ENCODE measurements at places on chromosomes 11 and 22.

- no peak for DNase-seq
Observed at GRCh38 chr11:123129920-123130319, 65.1 kb downstream of the CLMP start.

- peak; percentile 30 for DNase-seq
Observed at GRCh38 chr22:29231971-29232959, 26.6 kb downstream of the EMID1 start.

- DNase-seq: peak; percentile 30
Observed at GRCh38 chr11:83723999-83724398, 437.8 kb upstream of the CCDC90B start.

GRCh38 chr11:133842053-133842452 is 3.3 kb downstream of the SPATA19 start:
- no peak for DNase-seq

DNA sequence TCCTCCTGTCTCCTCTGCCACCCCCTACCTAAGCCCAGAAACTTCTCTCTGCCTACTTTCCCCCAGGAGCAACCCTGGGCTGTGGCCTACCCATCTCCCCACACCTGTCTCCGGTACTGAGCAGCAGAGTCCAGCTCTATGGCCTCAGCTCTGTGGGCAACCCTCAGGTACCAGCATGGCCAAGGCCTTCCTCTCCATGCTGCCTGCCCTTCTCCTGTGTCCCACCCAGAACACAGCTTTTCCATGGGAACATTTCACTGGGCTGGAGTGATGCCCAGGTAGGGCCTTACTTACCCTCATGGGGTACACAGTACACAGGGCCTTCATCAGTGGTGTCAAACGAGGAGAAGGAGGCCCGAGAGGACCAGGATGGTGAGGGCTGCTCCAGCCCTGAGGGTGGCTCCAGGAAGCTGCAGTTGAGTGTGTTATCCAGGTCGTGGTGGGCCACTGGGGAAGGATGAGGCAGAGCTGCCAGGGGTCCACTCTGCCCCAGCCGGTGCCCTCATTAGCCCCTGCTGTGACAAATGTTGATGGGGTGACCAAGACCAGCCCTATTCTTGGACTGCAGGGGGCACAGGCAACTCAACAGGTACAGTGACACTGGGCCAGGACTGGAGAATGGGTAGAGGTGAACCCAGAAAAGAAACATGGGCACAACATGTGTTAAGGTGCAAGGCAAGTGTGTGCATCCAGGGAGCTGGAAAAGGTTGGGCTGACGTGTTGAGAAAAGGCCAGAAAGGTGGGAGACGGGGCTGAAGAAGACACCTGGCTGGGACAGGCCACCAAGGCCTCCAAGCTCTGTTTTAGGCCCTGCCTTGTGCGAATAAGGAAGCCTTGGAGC is 10.3 kb downstream of the SCARF2 start:
- no peak for DNase-seq

- DNase-seq: no peak
Observed at GRCh38 chr11:93084727-93085505, 112.9 kb downstream of the SLC36A4 start.

DNA sequence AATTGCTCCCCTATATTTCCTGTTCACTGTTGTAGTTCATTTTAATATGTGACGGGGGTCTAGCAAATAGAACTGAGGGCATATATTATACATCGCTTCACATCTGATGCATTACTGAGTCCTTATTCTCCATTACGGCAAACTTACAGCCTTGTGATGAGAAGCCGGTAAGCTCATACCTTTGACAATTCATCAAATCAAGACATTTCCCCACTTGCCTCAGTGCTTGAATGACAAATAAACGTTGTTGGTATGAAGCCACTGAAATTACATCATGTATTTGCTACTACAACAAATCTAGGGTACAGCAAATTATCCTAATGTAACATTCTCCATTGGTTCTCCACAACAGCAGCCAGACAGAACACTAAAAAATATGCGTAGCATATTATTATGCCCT is 1999.8 kb downstream of the LRRC4C start:
- no peak for DNase-seq

DNA sequence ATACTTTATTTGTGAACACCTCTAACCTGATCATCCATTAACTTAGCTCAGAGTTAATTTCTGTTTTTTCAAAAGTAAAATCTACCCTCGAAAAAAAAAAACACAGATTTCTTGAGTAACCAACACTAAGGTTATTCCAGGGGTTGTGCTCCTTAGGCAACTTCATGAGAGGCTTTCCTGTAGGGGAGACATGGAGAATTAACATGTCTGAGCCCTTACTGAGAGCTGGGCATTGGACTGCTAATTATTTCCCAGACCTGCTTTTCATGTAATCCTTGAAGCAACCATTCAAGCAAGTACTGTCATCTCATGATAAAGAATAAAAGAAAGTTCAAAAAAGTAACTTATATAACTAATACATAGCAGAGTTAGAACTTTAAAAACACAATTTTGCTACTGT is 13.5 kb upstream of the UPB1 start:
- DNase-seq: no peak

GRCh38 chr11:44950031-44950624 is 555 bp downstream of the TP53I11 start:
- DNase-seq: peak; percentile 63

DNA sequence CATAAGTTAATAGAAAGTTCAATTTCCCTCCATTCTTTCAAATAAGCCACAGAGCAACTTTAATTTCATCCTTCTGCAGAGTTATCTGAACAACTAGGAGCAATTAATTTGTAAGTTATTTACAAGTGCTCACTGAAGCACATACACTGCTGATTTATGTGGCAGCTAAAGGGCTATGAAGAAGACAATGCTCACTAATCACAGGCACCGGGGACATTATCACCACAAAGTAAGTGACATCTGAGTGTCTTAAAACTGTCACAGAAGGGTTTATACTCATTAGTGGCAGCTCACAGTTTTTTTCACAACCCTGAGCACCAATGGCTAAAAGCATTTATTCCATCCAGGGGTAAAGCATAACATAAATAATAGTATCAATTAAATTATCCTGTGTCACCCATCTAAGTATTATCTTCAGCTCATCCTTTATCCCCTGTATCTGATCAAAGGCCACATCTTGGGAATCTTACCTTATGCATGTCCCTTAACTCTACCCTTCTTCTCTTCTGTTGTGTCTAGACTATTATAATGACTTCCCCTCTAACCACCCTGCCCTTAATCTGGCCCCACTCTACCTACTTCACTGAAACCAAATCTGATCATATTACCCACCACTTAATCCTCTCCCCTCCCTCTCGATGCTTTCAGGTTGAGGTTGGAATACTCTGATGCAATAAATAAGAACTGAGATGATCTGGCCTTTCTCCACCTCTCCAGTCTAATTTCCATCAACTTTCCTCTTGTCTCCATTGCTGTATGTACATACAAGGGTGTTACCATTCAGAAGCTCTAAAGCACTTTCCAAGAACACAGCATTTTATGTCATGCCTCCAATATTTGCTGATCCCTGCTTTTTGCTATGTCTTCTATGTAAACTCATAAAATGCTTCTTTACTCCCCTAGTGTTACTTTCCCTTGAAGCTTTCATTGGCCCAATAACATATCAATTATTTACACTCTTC is 252.7 kb downstream of the CASP12 start:
- peak; percentile 20 for DNase-seq

DNA sequence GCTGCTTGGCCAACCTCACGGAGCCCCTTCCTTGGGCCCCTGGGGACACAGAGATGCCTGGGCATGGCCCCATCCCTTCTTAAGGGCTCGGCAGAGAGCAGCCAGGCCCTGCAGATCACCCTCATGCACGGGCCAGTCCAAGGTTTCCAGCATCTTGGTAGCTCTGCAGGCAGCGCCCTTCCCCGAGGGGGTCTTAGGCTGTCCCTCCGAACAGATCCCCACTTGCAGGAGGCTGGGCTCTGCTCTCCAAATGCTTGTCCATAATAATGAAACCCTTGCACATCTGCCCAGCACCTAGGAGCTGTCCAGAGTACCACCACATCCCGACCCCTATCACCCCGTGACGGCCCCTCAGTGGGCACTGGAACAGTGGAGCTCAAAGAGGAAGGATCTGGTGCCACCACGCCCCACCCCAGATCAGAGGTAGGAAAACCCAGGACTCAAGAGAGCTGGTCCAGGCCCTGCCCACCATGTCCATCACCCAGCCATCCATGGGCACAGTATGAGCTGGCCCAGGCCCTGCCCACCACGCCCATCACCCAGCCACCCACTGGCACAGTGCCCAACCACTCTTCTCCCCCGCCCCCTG is 92.5 kb upstream of the PRR5 start:
- DNase-seq: no peak

DNA sequence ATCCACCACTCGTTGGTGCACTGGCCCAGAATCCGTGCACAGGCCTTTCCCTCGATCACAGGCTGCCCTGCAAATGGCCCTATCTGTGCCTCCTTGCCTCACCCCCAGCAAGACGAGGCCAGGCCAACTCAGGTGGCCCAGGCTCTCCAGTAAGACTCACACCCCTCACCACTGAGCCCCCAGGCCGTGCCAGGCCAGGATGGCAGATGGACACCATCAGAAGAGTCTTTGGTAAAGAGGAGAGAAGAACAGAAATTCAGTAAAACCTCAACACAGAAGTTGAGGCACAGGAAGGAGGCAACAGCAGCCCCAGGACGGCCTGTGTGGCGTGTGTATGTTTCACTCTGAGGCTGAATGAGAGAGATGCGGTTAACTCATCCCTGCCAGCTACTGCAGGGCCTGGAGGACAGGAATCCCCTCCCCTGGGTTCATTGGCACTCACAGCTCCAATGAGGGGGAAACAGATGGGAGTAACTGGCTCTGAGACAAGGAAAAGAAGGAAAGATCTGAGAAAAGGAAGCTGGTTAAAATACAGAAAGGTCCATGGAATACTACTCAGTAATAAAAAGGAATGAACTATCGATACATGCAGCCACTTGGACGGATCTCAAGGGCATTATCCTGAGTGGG is 54.1 kb upstream of the WNT11 start:
- no peak for DNase-seq

- DNase-seq: peak; percentile 11
Observed at GRCh38 chr22:19043121-19044085, 78.8 kb downstream of the DGCR2 start.

DNA sequence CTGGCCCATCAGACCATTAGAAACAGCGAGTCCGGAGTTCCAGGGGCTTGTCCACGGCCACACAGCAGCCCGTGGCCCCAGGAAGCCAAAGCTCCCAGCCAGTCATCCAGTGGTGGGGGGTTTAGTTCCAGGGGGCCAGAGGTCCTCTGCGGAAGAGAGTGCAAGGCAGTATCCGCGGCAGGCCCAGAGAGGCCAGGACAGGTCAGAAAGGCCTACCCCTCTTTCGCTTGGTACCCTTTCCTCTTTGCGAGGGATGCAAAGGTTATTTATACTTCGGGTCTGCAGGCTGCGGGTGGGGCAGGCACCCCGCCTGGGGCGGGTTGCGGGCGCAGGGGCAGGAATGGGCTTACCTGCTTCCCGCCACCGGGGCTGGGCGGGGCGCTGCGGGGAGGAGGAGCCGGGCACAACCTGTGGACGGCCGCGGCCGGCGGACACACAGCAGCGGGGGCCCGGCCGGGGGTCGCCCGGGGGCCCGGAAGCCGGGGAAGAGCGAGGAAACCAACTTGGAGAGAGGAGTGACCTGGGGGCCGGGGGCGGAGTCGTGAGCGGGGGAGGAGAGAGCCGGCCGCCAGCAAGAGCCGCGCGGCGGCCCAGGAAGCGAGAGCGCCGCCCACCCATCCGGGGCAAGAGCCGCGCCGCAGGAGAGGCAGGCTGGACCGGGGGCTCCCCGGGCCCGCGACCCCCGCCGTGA is at the start of gene SH3BP1:
SH3BP1 (plus strand) TSS at position 600 of the 691 bp plus-strand sequence. CDS start 119 bp downstream, outside the sequence.
- DNase-seq: peak; percentile 59

GRCh38 chr11:78520230-78520629 is 54.4 kb downstream of the NARS2 start:
- DNase-seq: no peak

GRCh38 chr22:30453731-30454510 is 17.9 kb downstream of the SEC14L3 start:
- no peak for DNase-seq

- DNase-seq: peak; percentile 67
Observed at GRCh38 chr11:29333993-29334775, 682.6 kb downstream of the KCNA4 start.

GRCh38 chr11:60924110-60924905 is at the start of gene TMEM132A:
Gene TMEM132A (plus strand): TSS chr11:60924460. CDS start chr11:60924634, 174 bp downstream.
- peak; percentile 93 for DNase-seq

- peak; percentile 33 for DNase-seq
Observed at GRCh38 chr11:94544646-94545263, 1.0 kb downstream of the FUT4 start.

DNA sequence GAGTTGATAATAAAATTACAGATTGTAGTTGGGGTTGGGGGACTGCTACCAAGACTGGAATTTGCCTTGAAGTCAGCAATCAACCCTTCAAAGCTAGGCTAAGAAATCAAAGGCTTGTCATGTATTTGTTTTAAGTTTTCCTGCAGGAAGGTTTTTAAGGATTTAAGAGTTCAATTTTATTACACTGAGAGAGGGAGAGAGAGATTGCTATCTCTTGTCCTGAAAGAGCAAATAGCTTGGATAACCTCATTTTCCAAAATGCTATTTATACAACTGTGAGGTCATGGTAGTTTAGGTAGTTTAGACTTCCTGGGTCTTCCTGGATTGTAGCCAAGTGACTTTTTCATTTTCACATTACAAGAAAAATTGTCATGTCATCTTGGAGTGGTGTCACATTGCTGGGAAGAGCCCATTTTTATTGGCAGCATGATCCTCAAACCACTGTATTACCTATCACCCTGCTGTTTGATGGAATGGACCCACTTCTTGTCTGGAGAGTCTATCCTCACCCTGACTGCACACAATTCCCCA is 10.1 kb upstream of the PRSS23 start:
- no peak for DNase-seq

- no peak for DNase-seq
Observed at GRCh38 chr11:97234016-97234415, 844.2 kb downstream of the JRKL start.

DNA sequence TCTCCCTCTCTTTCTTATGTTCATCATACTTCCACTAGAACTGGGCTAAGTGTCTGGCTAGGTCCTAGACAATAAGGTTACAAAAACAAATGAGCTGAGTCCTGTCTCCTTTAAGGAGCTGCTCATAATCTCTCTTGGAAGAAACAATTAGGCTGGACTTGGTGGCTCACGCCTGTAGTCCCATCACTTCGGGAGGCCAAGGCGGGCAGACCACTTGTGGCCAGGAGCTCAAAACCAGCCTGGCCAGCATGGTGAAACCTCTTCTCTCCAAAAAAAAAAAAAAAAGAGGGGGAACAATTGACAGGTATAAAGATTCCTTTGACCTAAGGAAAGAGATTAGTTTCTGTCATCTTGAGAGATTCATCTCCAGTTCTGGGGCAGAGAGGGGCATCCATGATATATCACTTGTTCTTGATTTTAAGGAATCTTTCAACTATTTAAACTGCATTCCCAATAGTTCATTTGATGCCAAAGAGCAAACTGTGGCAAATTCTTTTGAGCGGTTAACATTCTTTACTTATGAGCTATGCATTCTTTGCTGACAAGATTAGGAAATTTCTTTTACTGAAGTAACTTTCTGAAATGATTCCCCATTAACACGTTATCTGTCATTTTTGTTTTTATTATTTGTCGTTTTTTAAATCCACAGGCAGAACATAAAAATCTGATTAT is 125.5 kb downstream of the C11orf87 start:
- no peak for DNase-seq

GRCh38 chr11:119854521-119854920 is 125.5 kb upstream of the NECTIN1 start:
- DNase-seq: no peak
